SIG-M5 (cell line): ENCODE measurements at places on chromosomes 11 and 22.

GRCh38 chr11:128965485-128965884 lies 22.8 kb upstream of the TP53AIP1 start:
- DNase-seq: no peak

GRCh38 chr11:68231621-68232020 lies 18.5 kb upstream of the KMT5B start:
- no peak for DNase-seq

DNA sequence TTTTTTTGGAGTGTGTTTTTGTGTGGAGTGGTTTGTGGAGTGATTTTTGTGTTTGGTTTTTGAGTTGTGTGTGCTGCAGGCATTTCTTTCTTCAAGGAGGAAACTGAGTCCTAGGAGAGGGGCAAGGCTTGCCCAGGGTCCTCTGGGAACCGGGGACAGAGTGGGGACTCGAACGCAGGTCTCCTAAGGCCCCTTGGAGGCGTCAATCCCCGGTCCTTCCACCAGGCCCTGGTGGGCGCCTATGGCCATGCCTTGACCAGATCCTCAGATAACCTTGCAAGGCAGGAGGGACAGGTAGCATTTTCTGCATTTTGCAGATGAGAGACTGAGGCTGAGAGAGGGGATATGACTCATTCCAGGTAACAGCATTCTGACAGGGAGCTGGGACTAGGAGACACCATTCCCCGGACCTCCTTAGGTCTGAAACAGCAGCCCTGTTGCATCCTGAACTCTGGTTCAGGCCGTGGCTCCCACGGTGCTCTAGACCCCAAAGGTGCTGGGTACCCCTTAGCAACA lies 39.1 kb downstream of the MYO7A start:
- DNase-seq: no peak

- DNase-seq: no peak
Measured at GRCh38 chr11:123180574-123180973, 14.5 kb downstream of the CLMP start.

- no peak for DNase-seq
Measured at GRCh38 chr11:103112364-103112763, 3.1 kb downstream of the DYNC2H1 start.

DNA sequence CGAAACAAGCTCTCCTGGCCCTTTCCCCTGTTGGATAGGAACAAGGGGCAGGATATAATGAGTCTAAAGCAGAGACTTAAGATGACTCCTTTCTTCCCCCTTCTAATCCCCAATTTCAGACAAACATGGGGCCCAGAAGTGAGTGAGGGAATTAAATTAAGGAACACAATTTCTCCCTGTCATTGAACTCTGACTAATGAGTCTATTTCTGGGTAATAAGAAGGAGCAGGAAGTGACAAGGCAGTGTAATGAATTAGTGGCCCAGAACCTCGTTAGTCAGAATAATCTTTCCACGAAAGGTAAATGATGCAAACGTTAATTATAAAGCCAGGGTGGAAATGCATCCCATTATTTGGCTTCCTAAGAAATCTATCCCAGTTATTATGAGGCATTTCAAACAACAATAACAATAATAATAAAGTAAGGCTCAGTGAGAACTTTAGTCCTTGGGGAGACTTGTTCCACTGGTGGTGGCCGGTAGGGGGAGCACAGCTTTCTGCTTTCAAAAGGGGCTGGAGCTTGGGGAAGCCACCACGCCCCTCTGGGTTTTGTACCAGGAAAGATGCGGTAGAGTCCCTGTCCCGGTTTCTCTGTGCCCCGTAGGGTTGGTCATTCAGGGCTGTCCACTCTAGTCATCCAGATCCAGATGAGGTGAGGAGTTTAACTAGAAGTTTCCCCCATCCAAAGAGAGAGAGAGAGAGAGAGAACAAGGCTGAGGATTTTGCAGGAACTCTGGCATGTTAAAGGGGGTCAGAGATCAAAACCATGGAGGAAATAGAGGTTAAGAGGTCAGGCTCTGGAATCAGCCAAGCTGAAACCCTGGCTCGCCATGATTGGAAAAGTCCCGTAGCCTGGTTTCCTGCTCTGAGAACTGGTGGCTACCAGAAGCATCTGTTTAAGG lies 298.3 kb downstream of the NTM start:
- no peak for DNase-seq

DNA sequence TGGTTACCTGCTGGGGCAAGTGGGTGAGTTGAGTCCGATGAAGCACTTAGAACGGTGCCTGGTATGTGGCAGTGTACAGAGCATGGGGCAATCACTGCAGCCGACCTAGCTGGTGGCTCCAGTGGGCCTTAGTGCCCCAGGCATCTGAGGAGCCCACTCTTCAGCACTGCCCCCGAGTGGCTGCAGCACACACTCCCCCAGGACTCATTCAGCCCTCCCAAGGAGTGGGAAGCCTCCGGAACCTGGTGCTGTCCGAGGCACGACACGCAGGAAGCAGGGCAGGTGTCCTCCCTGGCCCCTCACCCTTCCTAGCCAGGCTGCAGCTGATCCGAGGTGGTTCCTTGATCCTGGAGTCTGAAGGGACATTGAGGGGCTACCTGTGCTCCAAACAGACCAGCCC lies 42.4 kb upstream of the PRODH start:
- DNase-seq: no peak

GRCh38 chr11:10392095-10393079 lies 62.7 kb upstream of the AMPD3 start:
- no peak for DNase-seq

GRCh38 chr11:61588728-61589191 lies 7.9 kb upstream of the SYT7 start:
- DNase-seq: no peak

- no peak for DNase-seq
Measured at GRCh38 chr11:28606930-28607329, 498.7 kb downstream of the METTL15 start.

- DNase-seq: no peak
Measured at GRCh38 chr22:49763138-49763537, 64.5 kb downstream of the BRD1 start.

DNA sequence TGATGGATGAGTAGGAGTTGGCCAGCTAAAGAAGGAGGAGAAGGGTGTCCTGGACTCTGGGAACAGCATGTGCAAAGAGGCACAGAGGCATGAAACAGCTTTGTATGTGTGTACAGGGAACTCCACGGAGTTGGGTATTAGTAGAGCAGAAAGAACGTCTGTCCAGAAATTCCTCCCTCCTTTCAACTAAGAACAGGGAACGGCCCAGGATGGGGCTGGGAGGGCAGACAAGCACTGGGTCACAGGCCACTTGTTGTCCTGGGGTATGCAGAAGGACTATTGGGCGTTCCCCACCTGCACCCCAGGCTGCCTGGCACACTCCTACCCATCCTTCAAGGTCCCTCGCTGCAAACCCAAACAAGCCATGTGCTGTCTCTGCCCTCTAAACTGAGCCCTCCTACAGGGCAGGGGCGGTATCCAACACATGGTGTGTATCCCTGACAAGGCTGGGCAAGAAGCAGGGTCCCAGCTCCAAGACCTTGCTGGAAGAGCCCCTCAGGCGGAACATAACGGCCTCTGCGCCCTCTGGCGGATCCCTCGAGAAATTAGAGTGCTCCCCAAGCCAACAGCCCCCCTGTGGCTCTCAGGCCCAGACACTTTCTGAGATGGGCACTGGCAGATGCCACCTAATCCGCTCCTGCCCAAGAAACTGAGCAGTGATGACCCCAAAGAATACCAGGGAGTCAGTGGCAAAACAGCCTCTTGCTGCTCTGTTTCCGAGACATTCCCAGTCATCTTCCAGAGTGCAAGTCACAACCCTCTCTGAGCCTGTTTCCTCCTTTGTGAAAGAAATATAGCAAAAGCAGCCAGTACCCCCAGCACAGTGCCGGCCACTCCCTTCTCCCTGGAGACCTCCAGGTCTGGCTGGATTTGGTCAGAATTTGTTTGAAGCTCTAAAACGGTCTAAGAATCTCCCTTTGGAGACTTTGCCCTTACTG lies 1.6 kb upstream of the ELFN2 start:
- no peak for DNase-seq

GRCh38 chr11:27452147-27452546 lies 20.4 kb downstream of the LGR4 start:
- no peak for DNase-seq
